Naive thymus-derived CD8-positive, alpha-beta T cell (primary cell): ENCODE measurements at places on chromosomes 1 and 21. TPM values are rescaled to one million over a fixed set of nuclear protein-coding genes. Genes with fewer than 3 reads are reported as not detected.

DNA sequence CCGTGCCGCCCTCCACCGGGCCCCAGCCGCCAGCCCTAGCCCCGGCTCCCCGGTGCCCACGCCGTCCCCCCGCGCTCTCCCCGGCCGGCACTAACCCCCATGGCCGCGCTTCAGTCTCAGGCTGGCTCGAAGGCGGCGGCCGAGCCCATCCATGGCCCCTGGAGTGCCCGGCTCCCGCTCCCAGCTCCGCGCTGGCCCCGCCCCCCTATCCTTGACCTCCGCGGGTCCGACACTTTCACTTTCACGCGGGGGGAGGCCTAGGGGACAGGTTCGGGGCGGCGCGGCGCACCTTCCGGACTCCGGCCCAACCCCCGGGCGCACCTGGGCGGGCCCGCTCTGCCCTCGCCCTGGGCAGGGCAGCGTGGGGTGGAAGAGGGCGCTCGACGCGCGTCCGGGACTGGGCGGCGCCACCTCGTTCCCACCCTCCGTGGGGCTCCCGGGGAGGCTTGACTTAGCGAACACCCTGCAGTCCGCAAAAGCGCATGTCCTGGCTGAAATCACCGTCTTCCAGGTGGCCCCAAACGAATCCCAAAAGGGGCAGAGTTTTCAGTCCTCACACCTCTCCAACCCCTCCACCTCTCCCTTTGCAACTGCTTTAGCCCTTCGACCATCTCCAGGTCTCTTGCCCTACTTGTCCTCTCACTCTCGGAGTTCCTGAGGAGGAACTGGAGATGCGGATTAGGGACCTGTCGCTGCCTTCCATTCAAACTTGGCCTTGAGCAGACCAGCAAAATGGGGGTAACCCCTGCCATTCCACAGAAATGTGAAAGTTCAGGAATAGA lies 3.9 kb upstream of the DENND2D start:
- peaks cover 5% of the 10 kb centered on the region for H3K36me3 ChIP-seq
- peak; percentile 74 for DNase-seq
- H3K27ac ChIP-seq: peak overlapping the region; percentile 97

- no peak overlapping the region for H3K27ac ChIP-seq
- no peak overlapping the region for H3K4me3 ChIP-seq
- H3K4me1 ChIP-seq: no peaks in the 10 kb centered on the region
- H3K36me3 ChIP-seq: peaks cover 10% of the 10 kb centered on the region
- H3K27me3 ChIP-seq: peaks cover 39% of the 10 kb centered on the region
These were observed 69.9 kb downstream of the RRAGC start for GRCh38 chr1:38789498-38790169.

- DNase-seq: no peak
- peaks cover 41% of the 10 kb centered on the region for H3K4me1 ChIP-seq
- H3K4me3 ChIP-seq: peak overlapping the region; percentile 0
These were observed 89.0 kb upstream of the CHODL start for GRCh38 chr21:18155508-18156193.

GRCh38 chr1:170204121-170204520 lies 58.4 kb downstream of the NTMT2 start:
- H3K4me3 ChIP-seq: no peak overlapping the region
- no peaks in the 10 kb centered on the region for H3K36me3 ChIP-seq
- no peaks in the 10 kb centered on the region for H3K4me1 ChIP-seq
- DNase-seq: no peak

DNA sequence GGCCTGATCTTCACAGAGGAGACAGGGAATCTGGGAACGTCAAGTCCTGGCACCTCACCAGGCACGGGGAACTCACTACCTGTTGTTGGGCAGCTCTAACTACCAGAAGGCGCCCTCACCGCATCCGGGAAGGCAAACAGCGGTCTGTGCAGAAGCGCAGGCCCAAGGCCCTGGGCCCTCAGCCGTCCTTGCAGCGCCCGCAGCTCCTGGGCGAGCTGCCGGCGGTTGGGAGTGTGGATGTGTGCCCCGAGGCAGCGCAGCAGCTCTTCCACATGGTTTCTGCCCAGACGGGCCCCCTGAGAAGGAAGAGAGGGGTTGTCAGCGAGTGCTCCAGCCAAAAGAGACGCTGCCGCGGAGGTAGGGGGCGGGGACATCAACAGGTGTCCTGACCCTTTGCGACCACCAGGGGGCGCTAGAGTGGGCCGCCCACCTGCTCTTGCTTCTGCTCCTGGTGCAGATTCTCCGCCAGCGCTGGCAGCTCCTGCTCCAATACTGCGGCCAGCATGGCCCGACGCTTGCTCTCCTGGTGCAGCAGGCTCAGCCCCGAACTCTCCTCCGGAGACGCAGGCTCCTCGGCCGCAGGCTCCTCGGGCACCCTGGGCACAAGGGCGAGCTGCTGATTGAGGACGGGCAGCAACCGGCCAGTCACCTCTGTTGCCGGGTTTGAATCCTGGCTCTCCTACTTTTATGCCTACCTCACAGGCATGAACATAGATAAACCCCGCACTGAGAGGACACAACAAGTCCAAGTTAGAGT lies 9.3 kb downstream of the MAP3K6 start:
- H3K27ac ChIP-seq: peak overlapping the region; percentile 79
- peak; percentile 89 for DNase-seq
- no peaks in the 10 kb centered on the region for H3K36me3 ChIP-seq
- H3K4me3 ChIP-seq: peak overlapping the region; percentile 80
- no peaks in the 10 kb centered on the region for H3K27me3 ChIP-seq

- H3K36me3 ChIP-seq: no peaks in the 10 kb centered on the region
- no peak for DNase-seq
- H3K27me3 ChIP-seq: peaks cover 18% of the 10 kb centered on the region
- H3K27ac ChIP-seq: peak overlapping the region; percentile 17
- peaks cover 5% of the 10 kb centered on the region for H3K4me1 ChIP-seq
These were observed 10.3 kb upstream of the S100A10 start for GRCh38 chr1:152003846-152004442.

DNA sequence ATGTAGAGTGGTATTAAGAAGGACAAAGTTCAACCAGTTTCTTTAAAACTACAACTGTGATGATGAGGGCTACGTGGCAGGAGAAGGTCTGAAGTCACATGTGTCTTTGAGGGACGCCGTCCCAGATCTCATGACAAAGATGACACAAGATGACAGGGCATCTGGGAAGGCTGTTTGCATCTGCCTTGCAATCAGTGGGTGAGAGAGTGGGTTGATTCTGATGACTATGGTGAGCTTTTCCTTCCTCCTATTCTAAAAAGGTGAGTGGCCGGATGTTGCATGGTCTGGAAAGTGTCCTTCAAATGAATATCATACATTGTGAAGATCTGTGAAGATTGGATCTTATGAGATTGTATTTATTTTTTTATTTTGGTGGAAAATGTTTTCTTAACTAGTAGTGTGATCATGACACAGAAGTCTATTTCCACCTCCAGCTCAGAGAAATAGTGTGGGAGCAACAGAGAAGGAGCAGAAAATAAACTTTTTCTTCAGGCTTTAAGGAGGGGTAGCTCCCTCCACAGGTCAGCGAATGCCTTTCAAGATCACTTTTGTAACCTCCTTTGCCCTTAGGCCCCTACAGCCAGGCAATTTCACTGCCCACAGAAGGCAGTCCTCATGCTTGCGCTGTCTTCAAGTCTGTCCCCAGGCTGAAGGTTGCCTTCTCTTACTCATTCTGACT lies 76.0 kb upstream of the ATF3 start:
- no peak overlapping the region for H3K27ac ChIP-seq
- H3K4me1 ChIP-seq: no peaks in the 10 kb centered on the region
- DNase-seq: no peak
- no peak overlapping the region for H3K4me3 ChIP-seq
- H3K27me3 ChIP-seq: peaks cover 35% of the 10 kb centered on the region

GRCh38 chr1:106178791-106179190 lies 877.7 kb upstream of the PRMT6 start:
- no peaks in the 10 kb centered on the region for H3K4me1 ChIP-seq
- no peaks in the 10 kb centered on the region for H3K36me3 ChIP-seq
- H3K4me3 ChIP-seq: no peak overlapping the region
- no peak for DNase-seq
- H3K27me3 ChIP-seq: no peaks in the 10 kb centered on the region

PPIAL4G gene
- 3.0 TPM for total RNA-seq

- H3K27me3 ChIP-seq: peaks cover 21% of the 10 kb centered on the region
- no peak for DNase-seq
These were observed 4.9 kb downstream of the CACHD1 start for GRCh38 chr1:64474665-64475439.
